ENCODE measurements at places on chromosomes 5 and 9.

- DNase-seq = no peak
Measured at GRCh38 chr9:105291422-105291859, 47.0 kb downstream of the SLC44A1 start.

DNA sequence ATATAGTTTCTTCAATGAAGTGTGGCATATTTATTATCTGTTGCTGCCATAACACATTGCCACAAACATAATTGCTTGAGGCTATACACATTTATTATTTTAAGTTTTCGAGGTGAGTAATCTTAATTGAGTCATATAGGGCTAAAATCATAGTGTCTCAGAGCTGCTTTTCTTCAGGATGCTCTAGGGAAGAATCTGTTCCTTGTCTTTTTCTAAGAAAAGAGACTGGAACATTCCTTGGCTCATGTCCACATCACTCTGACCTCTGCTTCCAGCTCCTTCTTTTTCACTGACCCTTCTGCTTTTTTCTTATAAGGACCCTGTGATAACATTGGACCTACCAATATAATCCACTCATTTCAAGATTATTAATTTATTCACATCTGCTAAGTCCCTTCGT lies 632.4 kb upstream of the TYRP1 start:
- no peak for DNase-seq

DNA sequence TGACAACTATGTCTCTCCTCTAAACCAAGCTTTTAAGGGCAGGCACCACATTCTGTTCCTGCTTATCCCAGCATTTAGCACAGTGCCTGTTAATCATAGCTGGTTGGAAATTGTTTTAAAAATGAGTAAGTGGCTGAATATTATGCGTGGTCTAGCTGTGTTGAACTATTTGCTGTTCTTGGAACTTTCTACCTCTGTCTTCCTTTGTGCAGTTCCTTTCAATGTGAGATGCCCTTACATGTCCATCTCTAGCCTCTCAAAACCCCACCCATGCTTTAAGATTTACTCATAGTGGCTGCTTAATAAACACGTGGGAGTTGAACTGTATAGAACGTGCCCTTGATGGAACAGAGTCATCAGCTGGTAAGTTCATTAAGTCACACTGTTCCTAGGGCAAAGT lies 34.5 kb downstream of the C9orf57 start:
- no peak for DNase-seq

GRCh38 chr9:109974918-109975276 lies 194.9 kb downstream of the PALM2AKAP2 start:
- DNase-seq = no peak
